Karpas-422 (cell line): ENCODE measurements at places on chromosomes 2 and 18. TPM values are rescaled to one million over a fixed set of nuclear protein-coding genes. Genes with fewer than 3 reads are reported as not detected.
A peak's percentile ranks its signal among the peaks of the same experiment; 100 is the strongest.

DNA sequence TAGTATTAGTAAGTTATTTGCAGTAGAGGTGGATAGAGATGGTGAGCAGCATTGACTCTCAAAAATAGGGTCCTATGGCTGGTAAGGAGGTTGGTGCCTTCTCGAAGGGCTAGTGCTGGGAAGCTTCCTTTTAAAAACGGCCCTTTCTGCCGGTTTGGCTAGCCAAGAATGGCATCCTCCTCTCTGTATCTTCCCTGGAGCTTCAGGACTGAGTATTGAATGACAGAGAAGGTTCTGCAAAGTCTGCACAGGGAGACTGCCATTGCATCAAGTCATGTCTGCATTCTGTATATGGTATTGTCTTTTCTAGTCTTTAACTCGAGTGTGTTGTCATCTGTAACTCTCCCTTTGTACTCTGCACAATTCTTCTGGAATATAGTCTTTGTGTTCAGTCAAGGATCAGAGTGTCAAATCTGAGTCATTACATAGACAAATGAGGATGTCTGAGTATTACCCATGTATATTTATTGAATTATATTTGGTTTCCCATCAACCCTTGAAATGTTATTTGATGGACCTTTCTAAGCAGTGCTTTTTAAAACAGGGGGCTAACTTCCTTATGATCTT, 1.1 kb downstream of the LDLRAD4 start:
- DNase-seq, result peak; percentile 37
- no peaks in the 10 kb centered on the region for H3K27me3 ChIP-seq
- no peak overlapping the region for H3K4me3 ChIP-seq
- H3K4me1 ChIP-seq, result no peaks in the 10 kb centered on the region
- H3K36me3 ChIP-seq, result no peaks in the 10 kb centered on the region
- no peak overlapping the region for H3K27ac ChIP-seq

DNA sequence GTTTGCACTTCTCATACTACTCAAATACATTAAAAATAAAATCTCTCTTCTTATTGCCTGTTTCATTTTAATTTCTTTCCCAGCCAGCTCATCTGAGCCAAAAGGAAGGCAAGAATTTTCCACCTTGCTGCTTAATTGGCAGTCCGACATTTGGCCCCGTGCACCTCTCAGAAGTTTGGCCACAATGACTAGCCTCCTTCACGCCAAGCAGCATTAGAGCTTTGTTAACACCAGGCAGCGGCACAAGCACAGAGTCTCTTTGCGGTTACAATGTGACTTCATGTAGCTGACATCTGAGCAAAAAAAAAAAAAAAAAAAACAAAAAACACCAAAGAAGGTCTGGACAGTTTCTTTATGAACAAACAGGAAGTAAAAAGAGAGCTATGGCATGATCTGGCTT, 248.9 kb downstream of the OSR1 start:
- no peaks in the 10 kb centered on the region for H3K27me3 ChIP-seq
- DNase-seq, result no peak
- no peaks in the 10 kb centered on the region for H3K4me1 ChIP-seq
- H3K27ac ChIP-seq, result no peak overlapping the region
- H3K4me3 ChIP-seq, result no peak overlapping the region

GRCh38 chr2:86764661-86765309, 25.9 kb downstream of the CD8A start:
- H3K27me3 ChIP-seq, result no peaks in the 10 kb centered on the region
- no peak overlapping the region for H3K27ac ChIP-seq
- peak; percentile 86 for DNase-seq

DNA sequence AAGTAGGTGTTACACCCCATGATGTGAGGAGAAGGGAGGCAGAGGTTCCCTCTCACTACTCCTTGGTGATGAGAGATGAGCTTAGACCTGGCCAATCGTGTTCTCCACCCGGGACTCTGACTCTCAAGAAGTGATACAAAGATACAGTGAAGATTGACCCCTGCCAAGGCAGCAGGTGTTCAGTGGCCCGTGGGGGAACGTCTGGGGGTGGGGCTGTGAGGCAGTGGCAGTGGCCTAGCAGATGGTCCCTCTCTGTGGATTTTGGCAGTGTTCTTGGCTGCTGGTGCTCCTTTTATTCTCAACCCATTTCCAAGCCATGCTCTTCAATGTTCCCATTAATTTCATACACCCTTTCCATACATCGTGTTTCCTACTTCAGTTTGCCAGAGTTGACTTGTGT, 120.4 kb upstream of the NEDD4L start:
- no peaks in the 10 kb centered on the region for H3K27me3 ChIP-seq
- H3K36me3 ChIP-seq, result no peaks in the 10 kb centered on the region
- no peak overlapping the region for H3K4me3 ChIP-seq
- H3K4me1 ChIP-seq, result peaks cover 7% of the 10 kb centered on the region
- no peak for DNase-seq
- H3K27ac ChIP-seq, result no peak overlapping the region

DNA sequence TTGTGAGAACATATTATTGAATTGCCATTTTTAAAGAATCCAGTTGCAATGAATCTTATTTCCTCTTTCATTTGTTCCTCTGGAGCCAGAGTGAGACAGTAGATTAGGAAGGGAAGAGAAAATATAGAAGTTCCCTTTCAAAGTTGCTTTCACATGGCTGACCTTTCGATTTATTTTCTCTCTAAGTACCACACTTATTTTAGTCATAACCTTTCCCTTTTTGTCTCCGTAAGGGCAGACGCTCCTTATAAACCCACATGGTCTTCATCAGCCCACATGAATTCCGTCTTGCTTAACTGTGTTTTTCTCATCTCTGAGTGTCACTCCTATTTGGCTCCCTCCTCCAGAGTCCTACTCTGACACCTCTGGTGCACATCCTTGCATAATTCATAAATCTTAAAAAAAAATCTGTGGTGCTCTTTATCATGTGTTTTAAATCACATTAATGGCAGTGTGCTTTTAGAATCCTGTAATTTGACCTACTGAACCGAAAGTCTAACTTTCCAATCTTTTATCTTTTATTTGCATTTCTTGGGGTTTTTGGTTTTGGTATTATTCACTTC, 38.5 kb upstream of the ZNF396 start:
- DNase-seq, result peak; percentile 85
- peak overlapping the region; percentile 100 for H3K27ac ChIP-seq
- H3K4me3 ChIP-seq, result peak overlapping the region; percentile 30
- peaks cover 59% of the 10 kb centered on the region for H3K4me1 ChIP-seq

DNA sequence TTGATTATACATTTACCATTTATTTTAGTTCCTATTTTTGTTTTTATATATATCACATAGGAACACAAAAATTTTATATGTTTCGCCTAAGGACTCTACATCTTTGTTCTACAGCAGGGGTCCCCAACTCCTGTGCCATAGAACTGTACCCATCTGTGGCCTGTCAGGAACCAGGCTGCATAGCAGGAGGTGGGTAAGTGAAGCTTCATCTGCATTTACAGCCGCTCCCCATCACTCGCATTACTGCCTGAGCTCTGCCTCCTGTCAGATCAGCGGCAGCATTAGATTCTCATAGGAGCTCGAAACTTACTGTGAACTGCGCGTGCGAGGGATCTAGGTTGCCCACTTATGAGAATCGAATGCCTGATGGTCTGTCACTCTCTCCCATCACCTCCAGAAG, 25.3 kb downstream of the TRAK2 start:
- DNase-seq, result no peak
- H3K4me3 ChIP-seq, result no peak overlapping the region
- no peaks in the 10 kb centered on the region for H3K36me3 ChIP-seq
- no peaks in the 10 kb centered on the region for H3K4me1 ChIP-seq

GRCh38 chr18:47585136-47585535, 333.7 kb upstream of the SKOR2 start:
- no peaks in the 10 kb centered on the region for H3K36me3 ChIP-seq
- H3K27ac ChIP-seq, result no peak overlapping the region
- H3K27me3 ChIP-seq, result no peaks in the 10 kb centered on the region

DNA sequence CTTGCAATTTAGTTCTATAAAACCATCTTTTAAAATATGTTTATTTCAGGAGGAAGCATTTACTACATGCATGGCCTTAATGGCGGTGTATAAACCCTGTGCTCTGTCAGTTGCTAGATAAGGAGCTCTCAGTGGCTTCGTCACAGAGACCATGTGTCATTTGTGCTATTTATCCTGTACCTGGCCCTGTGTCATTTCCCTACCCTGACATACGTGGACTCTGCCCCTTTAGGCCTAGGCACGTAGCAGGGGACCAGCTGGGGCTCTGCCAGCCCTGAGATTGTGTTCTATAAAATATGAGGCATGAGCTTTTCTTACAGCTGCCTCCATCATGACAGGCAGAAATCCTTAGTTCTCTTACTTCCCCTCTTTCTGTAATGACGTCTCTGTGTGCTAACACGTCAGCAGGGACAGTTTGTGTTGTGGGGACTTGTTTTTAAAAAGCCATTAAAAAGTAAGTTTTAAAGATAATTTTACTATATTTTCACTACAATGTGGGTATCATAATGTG, 88.0 kb downstream of the ITGB1BP1 start:
- DNase-seq, result no peak
- H3K4me3 ChIP-seq, result no peak overlapping the region
- no peaks in the 10 kb centered on the region for H3K27me3 ChIP-seq
- no peaks in the 10 kb centered on the region for H3K36me3 ChIP-seq

- no peak overlapping the region for H3K4me3 ChIP-seq
- no peaks in the 10 kb centered on the region for H3K36me3 ChIP-seq
- no peak for DNase-seq
- H3K27me3 ChIP-seq, result no peaks in the 10 kb centered on the region
These were observed 96.6 kb downstream of the INHBB start for GRCh38 chr2:120442541-120442922.

DNA sequence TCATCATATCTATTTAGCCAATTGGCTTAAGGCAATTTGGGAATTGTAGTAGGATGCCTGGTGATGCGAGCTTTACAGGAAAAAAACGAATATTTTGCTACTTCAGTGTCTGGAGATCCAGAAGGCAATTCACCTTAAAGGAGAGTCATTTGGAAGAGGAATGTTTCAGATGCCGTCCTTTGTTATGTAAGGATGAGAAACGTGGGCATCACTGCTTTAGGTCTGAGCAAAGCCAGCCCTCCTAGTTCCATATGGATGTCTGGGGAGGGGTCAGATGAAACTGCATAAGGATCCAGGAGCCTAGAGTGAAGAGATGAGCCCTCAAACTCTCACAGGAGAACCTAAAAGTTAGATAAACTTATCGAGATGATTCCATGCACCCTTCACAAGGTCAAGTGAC, 30.9 kb upstream of the DOCK10 start:
- no peaks in the 10 kb centered on the region for H3K4me1 ChIP-seq
- no peak for DNase-seq
- H3K27ac ChIP-seq, result no peak overlapping the region
- no peaks in the 10 kb centered on the region for H3K27me3 ChIP-seq
- H3K36me3 ChIP-seq, result no peaks in the 10 kb centered on the region

CXCR1 gene
- not detected in 2 replicates for total RNA-seq

CCDC74B gene
- 11.9 and 45.0 TPM in 2 replicates for total RNA-seq

TTC32 gene
- 16.8 and 17.9 TPM in 2 replicates for total RNA-seq

DLX1 gene
- total RNA-seq, result 1.0 and 1.2 TPM in 2 replicates
